ENCODE measurements at places on chromosomes 7 and 10. TPM values are rescaled to one million over a fixed set of nuclear protein-coding genes. Genes with fewer than 3 reads are reported as not detected.

DNA sequence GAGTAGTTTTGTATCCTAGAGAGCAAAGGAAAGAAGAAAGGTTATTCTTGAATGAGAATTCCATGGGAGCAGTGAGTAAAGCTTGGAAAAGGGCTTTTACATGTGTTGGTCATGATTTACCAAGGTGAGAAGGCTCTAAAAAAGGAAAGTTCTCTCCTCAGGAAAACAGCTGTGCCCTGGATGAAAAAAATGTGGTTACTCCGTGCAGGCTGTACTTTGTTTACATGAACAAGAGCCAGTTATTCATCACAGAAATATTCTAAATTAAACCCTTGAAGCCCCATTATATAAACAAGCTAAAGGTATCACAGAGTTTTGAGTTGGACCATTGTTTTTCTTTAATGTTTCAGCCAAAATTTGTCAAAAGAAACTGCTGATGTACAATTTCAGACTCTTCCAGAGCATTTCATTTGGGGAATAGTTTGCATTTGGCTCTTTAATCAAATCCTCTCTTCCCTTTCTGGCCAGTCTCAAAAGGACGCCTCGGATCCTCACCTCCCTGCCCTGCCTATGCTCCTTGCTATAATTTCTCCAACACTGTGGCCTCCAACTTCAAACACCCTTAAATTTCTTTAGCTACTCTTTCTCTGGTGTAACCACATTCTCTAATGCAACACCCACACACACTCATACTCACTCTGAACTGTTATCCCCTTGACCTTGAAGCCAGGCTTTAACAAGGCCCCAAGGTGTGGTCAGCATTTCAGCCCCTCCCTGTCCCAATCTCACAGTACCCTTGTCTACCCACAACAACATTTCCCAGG is 47.4 kb downstream of the AFAP1L2 start:
- no peaks in the 10 kb centered on the region for H3K4me1 ChIP-seq
- no peak overlapping the region for H3K27ac ChIP-seq
- H3K27me3 ChIP-seq, result no peaks in the 10 kb centered on the region
- no peak overlapping the region for H3K4me3 ChIP-seq

DNA sequence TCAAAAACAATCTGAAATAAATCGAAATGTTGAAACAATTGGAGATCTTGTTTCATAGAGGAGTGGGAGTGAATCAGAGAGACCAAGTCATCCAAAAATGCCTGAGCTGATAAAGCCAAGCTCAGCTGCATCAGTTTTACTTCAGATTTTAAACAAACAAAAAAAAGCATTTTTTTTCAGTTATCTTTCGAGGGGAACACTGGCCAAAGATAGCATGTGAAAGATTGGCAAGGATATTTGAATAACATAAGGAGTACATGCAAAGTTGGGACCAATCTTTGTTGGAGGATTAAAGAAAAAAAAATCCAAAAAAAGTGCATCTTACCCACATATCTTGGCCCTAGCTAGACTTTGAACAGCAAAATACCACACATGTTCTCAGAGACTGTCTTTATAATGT is 47.2 kb downstream of the RHOBTB1 start:
- H3K27ac ChIP-seq, result no peak overlapping the region
- no peak for DNase-seq
- H3K27me3 ChIP-seq, result no peaks in the 10 kb centered on the region
- no peaks in the 10 kb centered on the region for H3K4me1 ChIP-seq
- no peak overlapping the region for H3K4me3 ChIP-seq

DNA sequence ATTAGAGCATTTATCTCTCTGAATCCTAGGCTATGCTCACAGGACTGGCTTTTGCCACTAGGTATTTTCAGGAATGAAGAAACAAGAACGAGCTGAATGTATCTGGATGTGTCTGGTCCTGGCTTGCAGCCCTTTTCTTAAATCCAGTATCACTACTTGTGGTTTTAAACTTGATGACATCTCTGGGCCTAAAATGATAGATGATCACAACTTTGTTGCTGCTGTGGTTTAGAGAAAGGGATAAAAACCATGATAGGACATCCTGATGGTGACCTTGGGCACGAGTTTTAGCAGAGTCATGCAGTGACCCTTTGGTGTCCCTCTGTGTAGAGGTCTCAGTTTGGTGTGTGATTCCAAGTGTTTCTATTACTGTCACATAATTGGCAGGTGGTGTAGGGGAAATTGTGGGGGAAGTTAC is 31.7 kb upstream of the SEMA3C start:
- no peak overlapping the region for H3K27ac ChIP-seq
- no peaks in the 10 kb centered on the region for H3K4me1 ChIP-seq
- no peak for DNase-seq

The BCL7B gene
- total RNA-seq, result 72.6 TPM

The CEP41 gene
- 18.8 TPM for total RNA-seq
